ENCODE measurements at places on chromosomes 4 and X.

GRCh38 chrX:154300816-154301215 is 5.2 kb downstream of the TKTL1 start:
- no peak for DNase-seq

DNA sequence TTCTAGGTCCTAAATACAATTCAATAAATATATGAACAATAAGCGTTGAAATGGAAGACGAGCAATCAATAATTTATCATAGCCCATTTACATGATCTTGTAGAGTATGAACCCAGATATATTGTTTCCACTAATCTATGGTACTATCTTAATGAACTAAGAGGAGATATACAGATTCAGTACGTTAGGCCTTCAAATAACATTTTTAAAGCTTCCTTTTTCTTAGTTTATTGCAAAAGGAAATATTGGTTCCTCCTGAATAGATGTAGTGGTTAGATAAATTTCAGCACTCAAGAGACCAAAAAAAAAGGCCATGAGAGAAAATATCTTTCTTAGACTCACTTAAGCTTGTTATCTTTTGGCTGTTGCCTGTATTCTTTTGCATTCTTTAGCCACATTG is 147.5 kb upstream of the PITX2 start:
- DNase-seq = no peak

GRCh38 chrX:20362268-20363267 is 95.9 kb upstream of the RPS6KA3 start:
- DNase-seq = no peak

DNA sequence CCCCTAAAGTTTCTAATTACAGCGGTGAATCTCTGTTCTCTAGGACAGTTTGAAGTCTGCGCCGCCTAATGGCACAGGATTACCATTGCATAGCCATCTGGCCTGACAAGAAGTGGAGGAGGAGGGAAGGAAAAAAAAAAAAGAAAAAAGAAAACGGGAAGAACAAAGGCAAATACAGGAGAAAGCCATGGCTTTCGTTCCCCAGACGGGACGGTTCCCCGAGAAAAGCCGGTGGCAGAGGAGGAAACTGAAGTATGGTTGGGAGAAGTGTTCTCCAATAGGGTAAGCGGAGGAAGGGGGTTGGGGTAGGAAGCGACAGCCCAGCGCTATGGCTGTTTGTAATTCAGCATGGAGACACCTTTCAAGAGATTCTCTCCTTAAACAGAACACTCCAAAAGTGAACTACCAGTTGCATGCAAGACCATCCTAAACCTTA is 80.8 kb downstream of the HMGN5 start:
- peak; percentile 22 for DNase-seq

DNA sequence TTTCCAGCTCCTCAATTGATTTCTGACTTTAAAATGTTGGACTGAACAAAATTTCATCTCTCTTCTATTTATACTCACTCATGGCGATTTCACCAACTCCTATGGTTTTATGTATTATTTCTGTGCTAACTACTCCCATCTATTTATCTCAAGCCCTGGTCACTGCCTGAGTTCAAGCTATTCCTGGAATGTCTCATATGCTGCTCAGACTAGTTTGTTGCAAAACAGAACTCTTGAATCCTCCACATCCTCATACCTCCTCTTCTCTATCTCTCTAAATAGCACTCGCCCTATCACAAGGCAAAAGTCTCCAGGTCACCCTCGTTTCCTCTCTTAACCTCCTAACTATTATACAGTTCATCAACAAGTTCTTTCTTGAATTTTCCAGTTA is 19.0 kb upstream of the DDX60 start:
- no peak for DNase-seq
